ENCODE measurements at places on chromosomes 16 and 17.

GRCh38 chr16:5025171-5025632 lies 8.5 kb downstream of the NAGPA start:
- DNase-seq, result no peak

DNA sequence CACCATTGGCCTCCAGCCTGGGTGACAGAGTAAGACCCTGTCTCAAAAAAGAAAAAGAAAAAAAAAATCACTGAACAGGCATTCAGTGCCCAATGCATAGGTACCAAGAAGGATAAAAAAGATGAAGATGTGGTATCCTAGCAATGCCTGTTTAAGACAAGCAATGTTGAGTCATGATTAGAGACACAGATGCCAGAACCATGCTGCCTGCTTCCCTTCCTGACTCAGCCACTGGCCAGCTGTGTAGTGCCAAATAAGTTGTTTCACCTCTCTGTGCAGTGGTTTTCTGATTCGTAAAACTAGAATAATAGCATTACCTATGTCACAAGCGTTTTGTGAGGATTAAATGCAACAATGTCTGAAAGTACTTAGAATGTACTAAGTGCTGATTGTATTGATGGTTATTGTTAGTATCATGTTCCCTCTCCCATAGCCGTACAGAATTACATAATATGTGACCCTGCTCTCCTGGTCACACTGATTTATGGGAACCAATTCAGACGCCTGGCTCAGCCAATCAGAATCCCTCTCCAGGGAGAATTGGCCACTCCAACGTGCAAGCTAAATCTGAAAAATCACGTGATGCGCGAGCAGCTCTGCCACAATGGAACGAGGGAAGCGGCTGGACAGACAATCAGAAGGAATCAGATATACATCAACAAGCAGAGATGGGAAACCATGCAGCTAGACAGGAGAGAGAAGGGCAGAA lies 241.9 kb downstream of the SLC39A11 start:
- DNase-seq, result no peak

GRCh38 chr16:85936816-85937215 lies 37.9 kb downstream of the IRF8 start:
- no peak for DNase-seq

DNA sequence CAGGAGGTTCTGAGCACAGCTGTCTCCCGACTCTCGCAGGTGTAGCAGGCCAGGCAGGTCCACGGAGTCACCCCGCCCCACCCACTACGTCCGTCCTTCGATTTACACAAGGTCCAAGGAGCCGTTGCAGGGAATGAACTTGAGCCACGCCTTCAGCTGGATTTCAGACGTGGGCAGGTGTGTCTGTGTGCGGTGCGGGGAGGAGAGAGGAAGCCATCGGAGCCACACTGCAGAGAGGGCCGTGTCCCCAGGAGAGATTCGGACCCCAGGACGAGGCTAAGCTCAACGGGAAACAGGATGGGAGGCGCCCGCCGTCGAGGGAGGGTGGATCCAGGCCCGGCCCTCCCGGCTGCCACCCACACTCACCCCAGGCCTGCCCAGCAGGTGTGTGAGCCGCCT lies 50.3 kb downstream of the RPH3AL start:
- DNase-seq, result no peak

DNA sequence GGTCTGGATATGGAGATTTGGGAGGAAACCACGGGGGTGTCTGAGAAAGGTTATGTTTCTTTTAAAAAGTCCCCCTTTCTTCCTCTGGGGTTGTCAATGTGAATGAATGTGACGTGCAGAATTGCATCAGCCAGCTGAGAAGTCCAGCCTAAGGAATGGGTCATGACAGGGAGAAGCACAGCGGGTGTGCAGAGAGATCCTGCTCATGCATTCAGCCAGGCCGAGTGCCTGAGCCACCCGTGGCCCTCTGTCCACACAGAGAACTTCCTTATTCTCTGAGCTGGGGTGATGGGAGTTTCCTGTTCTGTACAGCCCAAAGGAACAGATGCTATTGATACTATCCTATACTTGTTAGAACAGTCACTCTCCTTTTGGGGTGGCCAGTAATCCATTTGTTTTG lies 117.9 kb downstream of the CPPED1 start:
- no peak for DNase-seq

GRCh38 chr17:83148317-83149028 lies 69.1 kb downstream of the METRNL start:
- no peak for DNase-seq

- DNase-seq, result no peak
These were observed 2.3 kb upstream of the PCYT2 start for GRCh38 chr17:81913394-81914102.

DNA sequence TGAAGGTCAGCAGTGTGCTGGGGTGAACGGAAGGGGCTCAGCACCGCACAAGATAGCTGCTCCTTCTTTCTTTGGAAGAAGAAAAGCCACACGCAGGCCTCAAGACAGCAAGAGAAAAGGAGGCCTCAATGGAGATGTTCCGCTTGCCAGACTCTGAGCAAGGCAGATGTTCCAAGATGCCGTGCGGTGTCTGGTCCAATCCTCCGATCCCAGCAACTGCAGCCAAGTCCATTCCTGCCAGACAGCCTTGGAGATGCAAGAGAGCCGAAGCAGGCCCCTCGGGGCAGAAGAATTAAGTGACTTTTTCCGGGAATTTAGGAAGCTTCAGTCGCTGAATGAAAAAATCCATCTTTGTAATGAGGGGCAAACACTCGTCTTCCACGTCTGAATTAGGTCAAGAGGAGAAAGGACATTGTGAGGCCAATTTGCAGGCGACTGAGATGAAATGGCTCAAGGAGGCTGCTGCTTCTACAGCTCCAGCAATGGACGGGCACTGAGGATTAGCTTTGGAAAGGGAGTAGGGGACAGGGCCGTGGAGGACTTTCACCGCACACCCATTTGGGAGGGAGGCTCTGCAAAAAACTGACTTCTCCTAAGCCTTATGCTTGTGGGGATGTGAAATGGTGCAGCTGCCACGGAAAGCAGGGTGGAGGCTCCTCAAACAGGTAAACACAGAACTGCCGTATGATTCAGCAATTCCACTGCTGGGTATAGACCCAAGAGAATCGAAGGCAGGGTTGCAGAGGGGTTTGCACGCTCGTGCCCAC lies 44.7 kb downstream of the RPH3AL start:
- DNase-seq, result peak; percentile 83

- DNase-seq, result no peak
These were observed 94.9 kb upstream of the GOT2 start for GRCh38 chr16:58828901-58829545.

- DNase-seq, result peak; percentile 45
These were observed 4.8 kb downstream of the ARRB2 start for GRCh38 chr17:4715063-4715744.

DNA sequence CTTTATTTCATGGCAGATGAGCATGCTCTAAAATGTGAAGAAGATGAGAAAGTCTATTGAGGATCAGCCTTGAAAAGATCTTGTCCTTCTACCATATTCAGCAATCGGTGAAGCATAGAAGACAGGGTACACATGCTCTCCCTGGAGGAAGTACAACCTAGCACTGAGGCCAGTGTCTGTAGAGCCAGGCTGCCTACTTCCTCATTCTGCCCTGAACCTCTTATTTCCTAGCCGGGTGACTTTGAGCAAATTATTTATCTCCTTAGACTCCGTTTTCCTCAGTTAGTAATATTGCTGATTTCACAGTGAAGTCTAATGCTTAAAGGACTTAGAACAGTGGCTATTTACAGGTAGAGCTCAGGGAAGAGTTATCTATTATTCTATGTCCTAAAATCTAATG lies 58.4 kb downstream of the TMEM100 start:
- DNase-seq, result no peak

DNA sequence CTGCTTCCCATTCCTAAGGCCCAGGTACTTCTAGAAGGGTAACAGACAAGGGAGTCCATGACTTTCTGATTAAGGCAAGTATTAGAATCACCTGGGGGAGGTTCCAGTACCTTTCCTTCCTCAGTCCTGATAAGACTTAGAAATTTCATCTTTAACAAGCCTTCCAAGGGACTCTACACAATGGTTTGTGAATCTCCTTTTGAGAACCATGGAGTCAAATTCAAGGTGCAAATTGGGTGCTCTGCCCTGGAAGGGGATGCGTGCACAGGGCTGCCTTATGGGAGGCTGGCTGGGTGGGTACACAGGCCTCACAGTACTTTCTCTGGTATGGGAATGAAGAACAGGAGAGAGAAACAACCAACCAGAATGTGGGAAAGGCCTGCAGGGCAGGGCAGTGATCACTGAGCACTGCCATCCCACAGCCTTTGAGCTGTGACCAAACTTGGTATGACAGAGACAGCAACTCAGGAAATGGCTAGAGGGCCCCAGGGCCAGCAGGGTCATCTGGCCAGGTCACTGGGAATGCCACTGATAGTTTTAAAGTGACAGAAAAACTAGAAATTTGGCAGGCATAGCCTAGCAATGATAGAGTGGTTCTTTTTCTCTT lies 3.6 kb upstream of the TMIGD1 start:
- no peak for DNase-seq

- DNase-seq, result no peak
These were observed 7.3 kb downstream of the HASPIN start for GRCh38 chr17:3730881-3731429.

- DNase-seq, result no peak
These were observed 21.2 kb downstream of the PEMT start for GRCh38 chr17:17570140-17570797.

GRCh38 chr17:64056269-64057005 lies 36.0 kb upstream of the ICAM2 start:
- no peak for DNase-seq

- DNase-seq, result no peak
These were observed 11.5 kb upstream of the IGF2BP1 start for GRCh38 chr17:48985436-48986245.

GRCh38 chr17:60445144-60445543 lies 22.9 kb downstream of the CHCT1 start:
- DNase-seq, result no peak

GRCh38 chr17:77822302-77823030 lies 136.0 kb upstream of the TNRC6C start:
- peak; percentile 32 for DNase-seq

DNA sequence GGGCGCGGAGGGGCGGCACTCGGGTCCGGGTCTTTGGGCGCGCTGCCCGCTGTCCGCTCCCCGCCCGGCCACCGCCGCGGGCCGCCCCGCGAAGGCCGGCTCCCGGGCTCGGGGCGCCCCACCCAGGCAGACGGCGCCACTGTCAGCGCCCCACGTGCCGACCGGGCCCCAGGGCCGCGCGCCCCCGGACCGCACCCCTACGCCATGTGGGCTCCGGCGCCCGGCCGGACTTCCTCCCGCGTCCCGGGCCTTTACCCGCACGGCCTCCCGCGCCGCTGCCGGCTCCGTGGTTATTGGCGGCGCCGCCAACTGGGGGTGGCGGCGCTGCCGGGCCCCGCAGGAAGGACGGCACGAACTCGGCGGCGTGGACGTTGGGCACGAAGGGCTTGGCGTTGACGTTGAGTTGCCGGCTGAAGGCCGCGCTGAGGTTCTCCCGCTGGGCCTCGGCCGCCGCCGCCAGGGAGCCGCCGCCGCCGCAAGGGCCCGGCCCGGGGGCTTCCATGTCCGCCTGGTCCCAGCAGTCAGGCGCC lies 577 bp downstream of the GSPT1 start:
- no peak for DNase-seq

DNA sequence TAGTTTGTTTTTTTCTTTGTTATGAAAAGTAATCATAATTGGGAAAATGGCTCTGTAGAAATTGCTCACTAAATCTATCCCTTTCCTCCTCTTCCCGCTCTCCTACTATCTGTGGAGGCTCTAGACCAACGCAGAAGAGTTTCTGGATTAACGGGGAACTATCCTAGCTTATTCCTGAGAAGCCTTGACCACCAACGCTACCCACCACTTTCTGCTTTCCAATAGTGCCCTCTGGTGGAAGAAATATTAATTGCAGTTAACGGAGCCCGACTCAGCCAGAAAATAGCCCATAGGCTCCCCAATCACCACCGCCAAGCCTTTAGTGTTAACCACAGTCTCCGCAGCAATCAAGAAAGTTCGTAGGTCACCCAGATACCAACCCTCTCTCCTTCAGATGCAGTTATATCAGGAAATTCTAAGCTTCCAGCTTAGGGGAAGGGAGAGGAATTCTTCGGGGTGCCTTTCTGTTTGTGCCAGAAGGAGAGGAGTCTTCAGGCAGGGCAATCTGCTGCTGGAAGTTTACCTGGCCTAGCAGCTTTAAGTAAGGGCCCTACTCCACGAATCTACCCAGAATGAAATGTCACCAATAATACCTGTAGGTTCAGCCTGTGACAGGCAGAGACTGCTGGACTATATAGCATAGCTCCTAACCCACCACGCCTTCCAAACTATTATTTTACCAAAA lies 23.0 kb upstream of the NSRP1 start:
- peak; percentile 58 for DNase-seq

- peak; percentile 68 for DNase-seq
These were observed 10.1 kb upstream of the COG1 start for GRCh38 chr17:73182616-73183310.

GRCh38 chr17:76946111-76946771 lies 78.0 kb downstream of the MGAT5B start:
- no peak for DNase-seq

DNA sequence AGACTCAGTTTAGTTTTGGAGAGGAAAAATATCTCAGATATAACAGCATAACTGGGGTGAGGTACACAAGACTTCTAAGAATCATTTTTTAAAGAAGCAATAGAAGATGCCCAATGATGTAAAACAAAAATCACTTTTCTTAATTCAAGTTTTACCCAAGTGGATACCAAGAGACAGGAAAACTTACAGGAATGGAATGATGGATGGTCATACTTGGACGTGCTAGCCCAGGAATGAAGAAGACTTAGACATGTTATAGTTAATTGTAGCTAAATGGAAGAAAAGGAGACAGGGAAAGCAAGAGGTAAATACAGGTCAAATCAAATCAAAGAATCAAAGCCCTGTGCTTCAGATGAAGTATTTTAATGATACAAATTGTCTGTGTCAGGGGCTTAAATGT lies 312.7 kb upstream of the KCNJ16 start:
- no peak for DNase-seq

DNA sequence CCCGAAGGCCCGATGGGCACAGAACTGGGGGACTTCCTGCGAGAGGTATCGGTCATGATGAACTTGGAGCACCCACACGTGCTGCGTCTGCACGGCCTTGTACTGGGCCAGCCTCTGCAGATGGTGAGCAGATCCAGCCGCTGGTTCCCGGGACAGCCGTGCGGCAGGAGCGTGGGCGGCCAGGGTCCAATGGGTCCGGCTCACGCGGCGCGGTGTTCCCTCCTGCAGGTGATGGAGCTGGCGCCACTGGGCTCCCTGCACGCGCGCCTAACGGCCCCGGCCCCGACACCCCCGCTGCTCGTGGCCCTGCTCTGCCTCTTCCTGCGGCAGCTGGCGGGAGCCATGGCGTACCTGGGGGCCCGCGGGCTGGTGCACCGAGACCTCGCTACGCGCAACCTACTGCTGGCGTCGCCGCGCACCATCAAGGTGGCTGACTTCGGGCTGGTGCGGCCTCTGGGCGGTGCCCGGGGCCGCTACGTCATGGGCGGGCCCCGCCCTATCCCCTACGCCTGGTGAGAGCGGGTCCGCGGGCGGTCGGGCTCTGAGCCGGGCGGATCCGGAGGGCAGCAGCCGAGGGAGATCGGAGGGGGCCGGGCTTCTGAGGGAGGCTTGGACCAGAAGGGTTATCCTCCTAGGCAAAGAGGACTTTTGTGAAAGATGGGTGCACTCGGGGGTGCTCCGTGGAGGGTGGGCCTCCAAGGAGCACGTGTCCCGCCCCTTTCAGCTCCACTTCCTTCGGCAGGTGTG lies 3.0 kb downstream of the TNK1 start:
- peak; percentile 62 for DNase-seq

All from right hindlimb (tissue), 1 donor.